ENCODE measurements at places on chromosomes 7 and 10. TPM values are rescaled to one million over a fixed set of nuclear protein-coding genes. Genes with fewer than 3 reads are reported as not detected.
A peak's percentile ranks its signal among the peaks of the same experiment; 100 is the strongest.

The CHRM2 gene
- 0.06 TPM for total RNA-seq

- peak; percentile 17 for DNase-seq
These were observed 117.4 kb downstream of the LHPP start for GRCh38 chr10:124579011-124579399.

DNA sequence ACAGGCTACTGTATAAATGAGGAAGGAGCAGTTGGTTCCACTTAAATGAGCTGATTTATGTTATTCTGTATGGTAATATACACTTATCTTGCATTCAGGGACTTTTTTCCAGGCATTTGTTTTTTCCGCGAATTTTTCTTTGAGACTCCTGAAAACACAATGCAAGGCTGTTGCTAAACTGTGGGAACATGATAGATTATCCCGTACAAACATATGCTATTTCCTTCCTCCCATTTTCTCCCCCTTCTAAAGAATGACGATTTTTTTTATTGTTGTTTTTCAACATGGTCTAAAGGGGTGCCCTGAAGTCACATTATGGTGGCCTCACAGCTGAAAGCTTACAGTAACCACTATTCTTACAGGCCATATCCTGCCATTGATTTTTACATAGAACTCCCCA, 523.9 kb upstream of the NRP1 start:
- DNase-seq = no peak

GRCh38 chr10:124734311-124735166, 9.6 kb downstream of the FAM53B start:
- DNase-seq = no peak

The CTTNBP2 gene
- 3.6 TPM for total RNA-seq

DNA sequence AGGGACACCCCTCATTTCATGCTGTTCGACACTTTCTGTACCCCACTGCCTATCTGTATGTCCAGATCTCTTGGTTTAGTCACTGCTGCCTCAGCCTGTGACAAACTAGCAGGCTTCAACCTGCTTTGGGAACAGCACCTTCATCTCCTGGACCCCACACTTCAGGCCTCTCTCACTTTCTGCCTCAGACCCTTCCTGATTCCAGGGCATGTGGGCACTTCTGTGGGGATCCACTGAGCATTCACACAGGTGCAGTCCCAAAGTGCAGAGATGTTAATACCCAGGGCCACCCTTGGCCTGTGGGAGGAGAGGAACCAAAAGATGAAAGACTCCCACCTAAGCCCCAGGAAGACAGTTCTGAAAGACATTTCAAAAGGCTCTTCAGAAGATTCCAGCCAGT, 29.4 kb upstream of the C10orf71 start:
- no peak for DNase-seq

The SEC31B gene
- total RNA-seq = 0.34 TPM

- peak; percentile 57 for DNase-seq
These were observed 38.9 kb downstream of the BMPR1A start for GRCh38 chr10:86795353-86795752.

The NPSR1 gene
- total RNA-seq = not detected

DNA sequence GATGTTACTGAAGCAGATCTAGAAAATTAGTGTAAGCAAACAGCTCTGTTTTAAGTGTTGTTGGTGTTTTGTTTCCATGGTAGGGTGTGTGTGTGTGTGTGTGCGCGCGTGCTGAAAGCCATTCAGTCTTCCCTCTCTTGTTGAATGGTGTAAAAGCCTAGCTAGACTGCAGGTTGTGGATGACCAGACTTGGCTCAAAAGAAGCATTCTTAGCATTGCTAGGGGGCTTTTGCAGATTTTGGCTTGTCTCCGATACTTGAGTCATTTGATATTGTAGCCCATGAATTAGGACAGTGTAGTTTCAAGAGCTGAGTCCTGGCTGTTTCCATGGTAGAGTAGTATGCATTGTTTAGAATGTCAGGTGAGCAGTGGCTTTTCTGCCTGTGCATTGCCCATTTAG, 99.1 kb downstream of the SND1 start:
- peak; percentile 45 for DNase-seq

DNA sequence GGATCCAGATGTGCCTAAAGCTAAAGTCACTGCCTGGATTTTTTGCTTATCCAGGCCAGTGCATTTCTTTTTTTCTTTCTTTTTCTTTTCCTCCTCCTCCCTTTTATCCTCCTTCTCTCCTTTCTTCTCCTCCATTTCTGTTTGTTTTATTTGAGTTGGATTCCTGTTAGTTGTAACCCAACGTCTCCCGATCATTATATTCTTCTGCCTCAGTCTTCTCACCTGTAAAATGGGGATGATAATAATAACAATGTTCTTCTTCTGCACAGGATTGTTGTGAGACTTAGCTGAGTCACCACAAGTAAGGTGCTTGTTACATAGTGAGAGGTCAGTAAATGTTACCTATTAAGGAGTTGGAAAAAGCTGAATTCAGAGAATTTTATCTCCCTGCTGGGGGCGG, 13.7 kb upstream of the FFAR4 start:
- DNase-seq = no peak

- no peak for DNase-seq
These were observed 161.2 kb downstream of the NRF1 start for GRCh38 chr7:129772646-129773280.

The FRMD4A gene
- 20.2 TPM for total RNA-seq

The FOXI2 gene
- not detected for total RNA-seq

The CYP3A5 gene
- 0.57 TPM for total RNA-seq

GRCh38 chr7:157487046-157487770, 150.4 kb downstream of the DNAJB6 start:
- no peak for DNase-seq

The RPEL1 gene
- 0.06 TPM for total RNA-seq

The GJD4 gene
- total RNA-seq = not detected

- no peak for DNase-seq
These were observed 23.1 kb upstream of the SDHAF3 start for GRCh38 chr7:97094284-97094930.

GRCh38 chr7:30511494-30511893, 6.9 kb upstream of the GGCT start:
- DNase-seq = no peak

DNA sequence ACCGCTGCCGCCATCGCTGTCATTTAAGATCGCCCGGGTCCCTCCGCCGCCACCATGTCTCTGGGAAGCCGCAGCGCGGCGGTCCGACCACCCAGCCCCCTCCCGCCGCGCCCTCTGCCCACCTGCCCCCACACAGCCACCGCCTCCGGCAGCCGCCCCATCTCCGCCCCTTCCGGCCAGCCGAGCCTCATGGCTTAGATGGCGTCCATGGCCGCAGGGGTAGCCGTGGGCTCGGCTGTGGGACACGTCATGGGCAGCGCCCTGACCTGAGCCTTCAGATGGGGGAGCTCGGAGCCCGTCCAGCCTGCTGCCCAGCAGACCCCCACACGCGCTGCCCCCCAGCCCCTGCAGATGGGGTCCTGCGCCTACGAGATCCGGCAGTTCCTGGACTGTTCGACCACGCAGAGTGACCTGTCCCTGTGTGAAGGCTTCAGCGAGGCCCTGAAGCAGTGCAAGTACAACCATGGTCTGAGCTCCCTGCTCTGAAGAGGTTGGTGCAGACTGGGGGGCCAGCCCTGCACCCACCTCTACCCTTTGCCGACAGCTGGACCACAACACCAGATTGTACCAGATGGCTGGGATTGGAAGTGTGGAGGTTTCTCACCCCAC, 38.0 kb upstream of the TARP start:
- DNase-seq = peak; percentile 86

The MACROH2A2 gene
- 39.0 TPM for total RNA-seq

DNA sequence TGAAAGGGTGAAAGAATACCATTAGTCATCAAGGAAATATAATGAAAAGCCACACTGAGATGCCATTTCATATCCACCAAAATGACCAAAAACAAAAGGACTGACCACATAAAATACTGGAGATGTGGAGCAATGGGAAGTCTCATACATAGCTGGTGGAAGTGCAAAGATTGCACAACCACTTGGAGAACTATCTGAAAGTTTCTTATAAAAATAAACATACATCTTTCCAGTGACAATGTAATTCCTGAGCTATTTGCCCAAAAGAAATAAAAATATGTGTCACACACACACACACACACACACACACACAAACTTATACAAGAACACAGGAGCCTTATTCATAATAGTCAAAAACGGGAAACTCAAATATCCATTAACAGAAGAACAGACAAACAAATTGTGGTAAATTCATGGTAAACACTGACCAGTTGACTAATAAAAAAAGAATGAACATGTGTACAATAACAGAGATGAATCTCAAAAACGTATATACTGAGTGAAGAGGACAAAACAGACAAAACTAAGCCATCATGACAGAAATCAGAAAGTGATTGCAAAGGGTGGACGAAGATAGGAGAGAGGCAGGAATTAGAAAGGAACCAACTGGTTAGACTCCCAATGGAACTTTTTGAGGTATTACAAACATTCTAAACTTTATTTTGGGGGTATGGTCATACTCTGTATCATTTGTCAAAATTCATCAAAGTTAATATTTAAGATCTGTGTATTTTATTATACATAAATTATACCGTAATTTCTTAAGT, 21.5 kb downstream of the WASL start:
- DNase-seq = peak; percentile 69

GRCh38 chr7:123649964-123650363, 5.7 kb upstream of the LMOD2 start:
- peak; percentile 48 for DNase-seq

The CTNNA3 gene
- total RNA-seq = not detected

DNA sequence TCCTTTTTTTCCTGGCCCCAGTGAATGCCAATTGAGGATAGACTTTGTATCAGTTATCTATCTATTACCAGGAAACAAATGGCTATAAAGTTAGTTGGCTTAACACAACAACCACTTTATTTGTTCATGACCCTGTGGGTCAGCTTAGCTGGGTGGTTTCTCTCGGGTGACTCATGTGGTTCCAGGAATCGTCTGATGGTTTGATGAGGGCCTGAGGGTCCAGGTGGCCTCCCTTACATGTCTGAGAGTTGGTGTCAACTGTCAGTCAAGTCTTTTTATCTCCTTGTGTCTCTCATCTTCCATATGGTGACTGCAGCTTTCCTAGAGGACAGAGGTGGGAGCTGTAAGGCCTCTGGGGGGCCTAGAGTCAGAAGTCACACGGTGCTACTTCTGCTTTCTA, 15.3 kb upstream of the MAPK8 start:
- no peak for DNase-seq

DNA sequence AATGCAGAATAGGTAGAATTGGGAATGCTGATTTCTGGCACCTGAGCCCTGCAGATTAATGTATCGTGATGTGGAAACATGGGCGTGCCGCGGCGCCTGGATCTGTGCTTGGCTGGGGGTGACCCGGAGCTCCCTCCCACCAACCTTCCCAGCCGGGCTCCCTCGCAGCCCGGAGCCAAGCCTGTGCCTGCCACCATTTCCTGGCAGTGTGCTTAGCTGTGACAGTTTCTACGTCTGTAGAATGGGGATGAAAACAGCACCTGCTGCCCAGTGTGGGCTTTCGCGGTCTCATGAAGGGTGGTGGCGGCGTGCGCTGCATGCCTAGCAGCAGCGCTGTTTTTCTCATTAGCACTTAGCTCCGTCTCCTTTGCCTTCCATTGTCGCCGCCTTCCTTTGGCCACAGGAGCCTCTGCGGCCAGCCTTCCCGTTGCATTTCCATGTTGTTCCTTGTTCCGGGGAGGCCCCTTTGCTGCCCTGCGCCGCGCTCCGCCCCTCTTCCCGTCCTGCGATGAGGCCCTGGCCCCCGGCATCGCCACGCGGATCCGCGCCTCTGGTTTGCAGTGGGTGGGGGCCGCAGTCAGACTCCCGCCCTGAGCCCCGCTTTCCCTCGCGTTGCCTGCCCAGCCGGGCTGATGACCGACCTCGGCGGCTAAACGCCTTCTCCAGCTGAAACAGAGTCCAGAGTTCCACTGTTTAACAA, 84.2 kb downstream of the CUL1 start:
- no peak for DNase-seq

The PTER gene
- 7.4 TPM for total RNA-seq

DNA sequence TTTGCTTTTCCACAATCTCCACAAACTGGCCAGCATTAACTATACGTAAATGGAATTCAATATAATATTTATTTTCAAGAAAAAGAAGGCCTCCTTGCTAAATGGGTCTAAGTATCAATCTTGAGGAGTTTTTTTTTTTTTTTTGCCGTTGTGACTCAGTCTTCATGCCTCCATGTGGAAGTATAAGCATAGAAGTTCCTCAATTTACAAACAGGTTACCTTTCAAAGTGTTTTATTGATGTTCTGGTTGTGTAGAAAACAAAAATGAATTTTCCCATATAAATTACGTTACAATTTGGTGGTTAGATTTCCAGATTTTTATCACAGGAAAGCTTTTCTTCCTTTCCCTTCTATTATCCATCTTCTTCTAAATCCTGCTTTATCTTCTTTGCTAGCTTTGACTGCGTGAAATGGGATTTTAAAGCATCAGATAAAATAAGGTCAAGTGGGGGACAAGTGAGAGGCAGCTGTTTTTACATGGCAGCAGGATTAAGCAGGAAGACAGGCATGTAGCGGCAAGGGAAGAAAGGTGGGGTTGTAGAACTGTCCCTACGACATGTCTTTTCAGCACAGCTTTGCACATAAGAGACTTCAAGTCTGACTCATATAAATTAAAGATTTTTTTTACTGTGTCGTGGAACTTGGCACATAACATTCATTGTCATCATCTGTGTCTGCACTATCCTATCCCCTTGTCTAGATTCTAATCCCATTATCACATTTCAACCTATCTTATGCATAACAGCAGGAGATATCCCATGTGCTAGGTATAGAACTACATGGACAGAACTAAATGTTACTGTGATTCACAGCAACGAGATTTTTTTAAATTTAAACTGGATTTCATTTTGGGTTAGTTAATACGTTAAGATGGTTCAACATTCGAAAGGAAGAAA, 135.3 kb upstream of the FAM3C start:
- no peak for DNase-seq

DNA sequence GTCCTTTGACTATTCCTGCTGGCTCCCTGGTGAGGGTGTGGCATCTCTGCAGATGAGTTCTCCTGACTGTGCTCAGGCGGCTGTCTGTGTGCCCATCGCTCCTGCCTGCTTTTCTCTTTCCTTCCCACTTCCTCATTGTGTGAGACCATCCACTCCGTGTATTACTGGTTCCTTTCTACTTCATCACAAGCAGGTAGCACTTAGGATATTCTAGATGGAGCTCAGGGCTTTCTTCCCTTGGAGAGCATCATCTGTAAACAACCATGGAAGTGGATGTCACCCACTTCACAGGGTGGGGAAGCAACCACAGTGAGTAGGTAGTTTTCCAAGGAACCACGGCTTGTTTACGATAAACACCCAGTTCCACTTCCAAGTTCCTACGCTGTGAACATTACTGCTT, 15.7 kb downstream of the DNAJB6 start:
- no peak for DNase-seq

GRCh38 chr10:8013006-8013405, 41.5 kb upstream of the GATA3 start:
- no peak for DNase-seq

The PRKAR2B gene
- 7.7 TPM for total RNA-seq

The ARHGAP22 gene
- 6.2 TPM for total RNA-seq

GRCh38 chr10:123148414-123149161, 652 bp downstream of the HMX2 start:
- DNase-seq = peak; percentile 50

GRCh38 chr10:84156768-84157167, 16.8 kb upstream of the GPR15LG start:
- DNase-seq = peak; percentile 64

The HTR5A gene
- total RNA-seq = not detected

The VPS37D gene
- 3.7 TPM for total RNA-seq

The CDC14C gene
- total RNA-seq = not detected

GRCh38 chr7:90404777-90405176, 1.5 kb downstream of the CLDN12 start:
- DNase-seq = peak; percentile 36

- no peak for DNase-seq
These were observed 250.0 kb downstream of the CDC14C start for GRCh38 chr7:49174396-49174795.

The GIMAP4 gene
- not detected for total RNA-seq
